Stimulated activated CD4-positive, alpha-beta T cell treated with anti-CD3 and anti-CD28 coated beads, Interleukin-4, amount 100 ng/mL, for 4 hours (primary cell): ENCODE measurements at places on chromosomes 3 and 15.

DNA sequence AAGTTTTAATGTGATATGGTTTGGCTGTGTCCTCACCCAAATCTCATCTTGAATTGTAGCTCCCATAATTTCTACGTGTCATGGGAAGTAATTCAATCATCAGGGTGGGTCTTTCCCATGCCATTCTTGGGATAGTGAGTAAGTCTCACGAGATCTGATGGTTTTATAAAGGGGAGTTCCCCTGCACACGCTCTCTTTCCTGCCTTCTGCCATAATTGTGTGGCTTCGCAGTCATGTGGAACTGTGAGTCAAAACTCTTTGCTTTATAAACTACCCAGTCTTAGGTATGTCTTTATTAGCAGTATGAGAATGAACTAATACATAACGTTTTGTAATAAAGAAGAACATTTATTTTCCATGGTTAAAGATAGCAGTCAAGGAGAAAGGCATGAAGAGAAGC is 39.2 kb upstream of the GOLIM4 start:
- DNase-seq, result no peak

DNA sequence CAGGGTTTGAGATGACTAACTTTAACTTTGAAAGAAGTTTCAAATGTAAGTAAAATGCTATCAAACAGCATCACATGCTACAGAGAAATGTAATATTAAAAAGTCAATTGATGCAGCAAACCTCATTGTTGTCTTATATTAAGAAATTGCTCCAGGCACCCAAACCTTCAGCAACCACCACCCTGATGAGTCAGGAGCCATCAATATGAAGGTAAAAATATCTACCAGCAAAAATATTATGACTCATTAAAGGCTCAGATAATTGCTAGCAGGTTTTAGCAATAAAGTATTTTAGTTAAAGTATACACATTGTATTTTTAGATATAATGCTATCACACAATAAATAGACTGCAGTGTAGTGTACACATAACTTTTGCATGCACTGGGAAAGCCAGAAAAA is 746.3 kb downstream of the ZPLD1 start:
- no peak for DNase-seq

- no peak for DNase-seq
Measured at GRCh38 chr15:79248183-79248582, 34.3 kb upstream of the ANKRD34C start.

DNA sequence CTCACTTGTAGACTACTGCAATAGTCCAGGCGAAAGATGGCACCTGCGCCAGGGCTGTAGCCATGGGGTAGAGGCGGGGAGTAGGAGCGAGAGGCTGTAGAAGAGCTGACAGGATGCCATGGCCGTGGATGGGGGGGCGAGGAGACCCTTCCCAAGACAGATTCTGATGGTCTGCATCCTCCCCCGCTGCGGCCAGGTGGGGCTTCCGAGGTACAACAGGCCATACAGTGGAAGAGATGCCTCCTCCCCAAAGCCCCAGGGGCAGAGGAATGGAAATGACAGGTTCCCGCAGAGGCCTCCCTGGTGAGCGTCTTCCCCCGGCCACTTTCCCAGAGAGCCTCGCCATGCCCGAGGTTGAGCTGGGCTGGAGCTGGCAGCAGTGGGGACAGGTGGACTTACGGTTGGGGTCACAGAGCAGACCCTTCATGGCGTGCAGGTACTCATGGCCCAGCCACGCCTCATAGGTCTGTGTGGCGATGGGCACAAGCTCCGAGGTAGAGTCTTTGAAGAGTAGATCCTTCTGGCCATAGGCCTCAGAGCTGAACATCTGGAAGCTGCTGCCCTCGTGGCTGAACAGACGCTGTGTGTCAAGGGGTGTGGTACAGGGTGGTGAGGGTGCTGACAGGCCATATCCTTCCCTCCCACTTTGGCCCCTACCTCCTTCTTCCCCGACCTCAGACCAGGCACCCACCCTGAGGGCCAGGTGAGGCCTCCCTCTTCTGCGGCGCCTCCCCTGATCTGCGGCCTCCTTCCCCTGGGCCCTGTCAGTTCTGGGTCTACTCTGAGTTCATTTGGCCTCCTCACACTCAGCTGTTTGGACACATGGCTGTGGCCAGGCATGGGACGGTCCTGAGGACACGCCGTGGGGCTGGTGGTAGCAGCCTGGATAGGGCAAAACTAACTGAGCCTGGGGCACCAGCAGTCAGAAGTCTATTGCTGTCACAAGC is 13.6 kb downstream of the MELTF start:
- DNase-seq, result no peak

DNA sequence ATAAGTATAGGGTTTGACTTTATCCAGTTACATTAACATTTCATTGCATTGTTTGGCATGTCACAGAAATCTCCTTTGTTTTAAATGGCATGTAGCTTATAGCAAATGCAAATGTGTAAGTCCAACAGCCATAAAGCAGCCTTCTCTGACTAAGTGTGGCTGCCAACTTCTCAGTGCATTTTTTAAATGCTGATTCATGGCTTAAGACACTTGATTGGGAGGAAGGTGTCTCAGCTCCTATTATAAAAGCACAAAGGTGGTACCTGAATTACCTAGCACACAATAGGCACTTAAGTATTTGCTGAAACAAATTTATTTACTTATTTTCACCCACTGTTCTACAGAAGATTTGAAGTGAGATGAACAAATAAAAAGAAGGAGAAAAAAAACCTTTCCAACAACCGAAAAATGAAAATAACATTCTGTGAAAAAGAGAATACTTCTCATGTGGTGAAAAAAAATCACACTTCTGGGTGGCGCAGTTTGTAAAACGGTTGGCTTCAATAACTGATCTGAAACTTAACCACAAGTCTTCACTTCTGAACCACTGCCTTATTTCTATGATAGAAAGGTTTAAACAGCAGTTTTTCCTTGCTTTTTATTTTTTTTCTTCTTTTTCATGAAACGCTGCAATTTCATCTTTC is 105.5 kb upstream of the ICE2 start:
- DNase-seq, result no peak

DNA sequence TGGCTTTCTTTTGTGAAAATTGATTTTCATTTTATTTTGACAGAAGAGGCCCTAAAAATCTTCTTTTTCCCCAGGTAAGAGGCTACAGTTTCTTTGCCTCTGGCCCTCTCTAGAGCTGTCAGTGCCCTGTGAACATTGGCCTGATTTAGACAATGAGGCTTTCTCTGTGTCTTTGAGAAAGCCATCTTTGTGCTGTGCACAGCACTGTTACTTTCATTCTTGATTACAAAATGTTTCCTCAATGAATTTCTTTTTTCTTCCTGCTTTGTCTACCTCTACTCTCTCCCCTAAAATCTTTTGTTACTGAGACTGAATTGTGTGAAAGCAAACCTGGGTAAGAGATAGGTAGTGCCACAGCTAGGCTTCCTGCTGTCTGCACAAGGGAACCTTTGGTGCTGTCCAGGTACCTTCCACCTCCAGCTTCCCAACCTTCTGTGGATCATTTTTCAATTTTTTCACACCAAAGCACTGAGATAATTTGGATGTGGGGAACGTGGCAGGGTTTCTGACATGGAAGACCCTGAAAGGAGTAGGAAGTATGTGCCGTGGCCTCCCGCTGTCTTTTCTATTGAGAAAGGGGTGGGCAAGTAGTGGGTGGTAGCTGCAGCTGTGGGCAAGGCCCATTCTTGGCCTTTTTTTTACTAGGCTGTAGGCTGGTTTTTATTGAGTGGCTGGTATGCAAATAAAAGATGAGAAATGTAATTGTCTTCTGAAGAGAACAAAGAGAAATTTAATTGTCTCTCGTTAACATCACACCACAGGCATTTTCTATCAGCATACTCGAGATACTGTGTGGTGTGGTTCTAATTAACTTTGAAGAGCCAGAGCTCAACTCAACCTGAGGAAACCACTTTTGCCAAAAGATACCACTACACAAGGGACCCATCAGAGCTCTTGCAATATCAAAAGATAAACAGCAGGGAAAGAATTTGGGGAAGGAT is 21.0 kb downstream of the RAB8B start:
- no peak for DNase-seq

DNA sequence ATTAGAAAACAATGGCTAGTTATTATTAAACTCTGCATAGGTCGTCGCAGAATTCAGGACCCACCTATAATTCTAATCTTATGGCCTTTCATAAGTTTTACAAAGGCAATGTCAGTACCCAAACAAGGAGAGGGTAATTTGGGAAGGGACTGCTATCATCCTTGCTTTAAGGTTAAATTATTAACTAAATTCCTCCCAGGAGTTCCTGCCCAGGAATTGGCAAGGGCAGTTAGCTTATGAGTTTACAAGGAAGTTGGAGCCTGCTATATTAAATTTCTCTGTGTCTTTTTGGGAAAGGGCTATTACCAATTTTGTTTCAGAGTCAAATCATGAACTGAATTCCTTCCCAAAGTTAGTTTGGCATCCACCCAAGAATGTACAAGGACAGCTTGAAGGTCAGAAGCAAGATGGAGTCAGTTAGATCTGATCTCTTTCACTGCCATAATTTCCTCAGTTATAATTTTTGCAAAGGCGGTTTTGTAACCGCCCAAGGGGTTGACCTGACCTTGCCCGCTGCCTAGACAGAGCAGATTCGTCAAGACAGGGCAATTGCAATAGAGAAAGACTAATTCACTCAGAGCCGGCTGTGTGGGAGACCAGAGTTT is 45.3 kb upstream of the LHFPL4 start:
- no peak for DNase-seq

GRCh38 chr3:186442162-186442561 is 80.1 kb upstream of the DGKG start:
- DNase-seq, result no peak

- DNase-seq, result no peak
Measured at GRCh38 chr3:169984292-169984691, 17.7 kb downstream of the SEC62 start.

DNA sequence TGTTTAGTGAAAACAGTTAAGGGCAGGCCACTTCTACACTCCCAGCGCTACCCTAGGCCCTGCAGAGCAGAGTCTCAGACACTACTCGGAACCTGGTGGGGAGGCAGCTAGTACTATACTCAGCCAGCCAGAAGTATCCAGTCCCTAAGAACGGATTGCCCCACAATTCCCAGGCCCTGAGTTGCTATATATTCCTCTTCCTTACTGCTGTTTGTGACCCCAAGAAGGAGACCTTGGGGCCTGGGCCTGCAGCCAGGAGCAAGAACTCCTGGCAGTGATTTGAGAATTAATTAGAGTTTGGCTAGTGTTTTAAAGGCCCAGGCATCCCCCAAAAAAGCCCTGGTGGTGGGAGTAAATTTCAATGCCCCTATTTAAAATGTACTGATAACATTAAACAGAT is 87.7 kb downstream of the RBPMS2 start:
- no peak for DNase-seq

GRCh38 chr3:52237657-52238172 is 1.2 kb downstream of the TWF2 start:
- no peak for DNase-seq

GRCh38 chr3:100465892-100466777 is 26.3 kb upstream of the TMEM45A start:
- no peak for DNase-seq

DNA sequence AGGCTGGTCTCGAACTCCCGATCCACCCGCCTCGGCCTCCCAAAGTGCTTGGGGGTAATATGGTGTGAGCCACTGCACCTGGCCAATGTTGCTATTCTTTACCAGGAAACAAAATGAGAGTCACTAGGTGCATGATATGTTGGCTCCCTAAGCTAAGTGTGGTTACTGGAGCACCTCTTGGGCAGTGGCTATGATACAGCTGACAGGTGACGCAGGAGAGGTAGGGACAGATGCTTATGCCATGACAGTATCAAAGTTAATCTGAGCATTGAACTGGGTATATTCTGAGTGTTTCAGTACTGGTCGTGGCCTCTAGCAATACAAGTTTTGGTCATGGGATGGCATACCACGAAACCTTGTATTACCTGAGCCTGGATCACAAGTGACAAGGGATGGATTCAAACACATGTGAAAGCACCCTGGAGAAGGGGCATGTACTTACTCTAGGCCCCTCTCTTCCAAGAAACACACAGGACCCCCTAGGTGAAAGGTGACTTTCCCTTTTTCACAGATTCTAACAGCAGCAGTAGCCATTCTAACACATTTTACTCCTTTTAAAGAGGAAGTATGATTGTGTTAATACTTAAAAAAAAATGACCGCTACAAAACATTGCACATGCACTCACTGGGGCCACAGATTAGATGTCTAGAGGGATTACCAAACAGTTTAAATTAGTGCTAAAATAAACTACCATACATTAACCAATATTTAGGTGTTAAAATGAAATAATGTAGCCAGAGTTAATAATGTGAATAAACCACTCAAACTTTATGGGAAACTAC is 467.3 kb downstream of the SHQ1 start:
- no peak for DNase-seq

GRCh38 chr3:132605374-132605792 is 8.3 kb downstream of the ACKR4 start:
- DNase-seq, result no peak

- no peak for DNase-seq
Measured at GRCh38 chr3:129061023-129061887, 676 bp downstream of the GP9 start.

DNA sequence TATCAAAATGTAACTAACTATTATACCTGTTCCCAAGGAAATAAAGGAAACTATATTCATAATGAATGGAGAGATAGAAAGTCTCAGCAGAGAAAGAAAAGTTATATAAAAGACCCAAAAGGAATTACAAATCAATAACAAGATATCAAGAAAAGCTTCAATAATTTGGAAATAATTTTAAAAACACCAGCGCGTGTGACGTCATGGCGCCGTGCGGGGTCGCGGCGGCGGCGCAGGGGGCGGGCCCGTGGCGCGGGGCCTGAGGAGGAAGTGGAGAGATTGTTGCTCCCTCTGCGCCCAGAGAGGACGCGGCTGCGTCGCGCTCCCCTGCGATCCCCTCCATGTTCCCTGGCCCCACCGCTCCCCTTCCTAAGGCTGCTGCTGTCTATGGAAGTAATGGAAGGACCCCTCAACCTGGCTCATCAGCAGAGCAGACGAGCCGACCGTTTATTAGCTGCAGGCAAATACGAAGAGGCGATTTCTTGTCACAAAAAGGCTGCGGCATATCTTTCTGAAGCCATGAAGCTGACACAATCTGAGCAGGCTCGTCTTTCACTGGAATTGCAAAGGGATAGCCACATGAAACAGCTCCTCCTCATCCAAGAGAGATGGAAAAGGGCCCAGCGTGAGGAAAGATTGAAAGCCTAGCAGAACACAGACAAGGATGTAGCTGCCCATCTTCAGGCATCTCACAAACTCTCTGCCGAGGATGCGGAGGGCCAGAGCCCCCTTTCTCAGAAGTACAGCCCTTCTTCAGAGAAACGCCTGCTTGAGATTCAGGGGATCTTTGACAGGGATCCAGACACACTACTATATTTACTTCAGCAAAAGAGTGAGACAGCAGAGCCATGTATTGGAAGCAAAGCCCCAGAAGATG is 4.1 kb downstream of the XCR1 start:
- DNase-seq, result no peak

GRCh38 chr15:35458176-35458856 is 87.6 kb downstream of the DPH6 start:
- no peak for DNase-seq

DNA sequence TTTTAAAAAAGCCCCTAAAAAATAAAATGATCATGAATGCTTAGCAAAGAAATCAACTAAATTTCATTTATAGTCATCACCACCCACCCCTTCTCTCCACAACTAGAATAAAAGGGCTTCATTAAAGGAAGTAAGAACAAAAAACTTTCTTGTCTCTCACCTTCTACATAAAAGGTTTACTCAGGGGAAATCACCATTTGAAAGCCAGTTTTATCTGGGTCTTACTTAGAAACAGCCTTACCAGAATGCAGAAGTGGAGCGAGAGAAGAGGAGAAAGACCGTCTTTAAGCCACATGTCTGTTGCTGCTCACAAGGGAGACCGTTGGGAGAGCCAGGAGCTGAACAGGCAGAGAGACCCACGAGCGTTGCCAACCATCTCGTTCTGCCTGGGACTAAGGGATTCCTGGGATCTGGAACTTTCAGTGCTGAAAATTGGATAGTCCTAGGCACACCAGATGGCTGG is 350.1 kb upstream of the PROK2 start:
- DNase-seq, result no peak
